ENCODE measurements at places on chromosomes 13 and 19.

GRCh38 chr13:26074706-26075105, 22.9 kb upstream of the SHISA2 start:
- no peak for DNase-seq

DNA sequence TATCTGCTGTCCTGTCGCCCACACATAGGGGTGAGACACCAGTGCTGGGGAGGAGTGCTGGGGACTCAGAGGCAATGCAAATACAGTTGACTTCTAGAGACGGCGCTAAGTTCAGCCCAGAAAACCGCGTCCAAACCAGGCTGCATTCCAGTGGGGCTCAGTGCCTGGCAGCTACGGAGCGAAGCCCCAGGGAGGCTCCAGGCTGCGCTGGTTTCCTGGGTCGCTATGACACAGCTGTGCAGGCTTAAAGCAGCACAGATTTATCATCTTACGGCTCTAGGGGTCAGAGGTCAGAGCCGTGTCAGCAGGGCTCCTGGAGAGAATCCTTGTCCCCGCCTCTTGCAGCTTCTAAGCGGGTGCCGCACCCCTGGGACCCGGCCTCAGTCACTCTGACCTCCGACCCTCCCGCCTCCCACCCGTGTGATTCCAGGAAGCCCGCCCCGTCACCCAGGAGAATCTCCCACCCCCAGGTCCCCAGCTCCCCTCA, 61.6 kb downstream of the ANKRD10 start:
- DNase-seq: no peak

- DNase-seq: no peak
Observed at GRCh38 chr19:30212574-30212973, 159.6 kb upstream of the ZNF536 start.

DNA sequence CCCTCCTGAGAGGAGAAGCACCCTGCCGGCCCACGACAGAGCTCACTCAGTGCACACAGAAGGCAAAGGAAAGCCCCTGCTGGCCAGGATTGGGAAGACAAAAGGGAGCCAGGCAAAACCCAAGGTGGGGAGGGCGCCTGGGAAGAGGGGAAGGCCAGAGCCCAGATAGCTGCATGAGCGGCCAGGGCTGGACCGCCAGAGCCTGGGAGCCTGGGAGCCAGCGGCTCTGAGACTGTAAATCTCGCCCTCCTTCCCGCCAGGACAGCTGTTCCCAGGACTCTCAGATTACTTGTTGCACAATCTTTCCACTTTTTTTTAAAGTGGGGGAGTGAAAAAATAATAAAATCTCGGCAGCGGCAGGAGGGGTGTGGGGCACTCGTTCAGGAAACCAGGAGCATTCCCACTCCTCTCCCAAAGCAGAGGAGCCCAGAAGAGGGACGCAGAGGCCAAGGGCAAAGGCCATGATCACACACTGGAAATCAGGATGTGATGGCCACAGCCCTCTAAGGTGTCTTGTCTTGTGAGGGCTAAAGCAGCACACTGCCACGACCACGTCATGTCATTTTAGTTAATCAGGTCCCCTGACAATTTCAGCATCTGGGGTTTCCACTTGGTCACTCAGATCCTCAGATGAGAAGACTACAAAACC, 19.6 kb upstream of the EPHX3 start:
- DNase-seq: no peak

DNA sequence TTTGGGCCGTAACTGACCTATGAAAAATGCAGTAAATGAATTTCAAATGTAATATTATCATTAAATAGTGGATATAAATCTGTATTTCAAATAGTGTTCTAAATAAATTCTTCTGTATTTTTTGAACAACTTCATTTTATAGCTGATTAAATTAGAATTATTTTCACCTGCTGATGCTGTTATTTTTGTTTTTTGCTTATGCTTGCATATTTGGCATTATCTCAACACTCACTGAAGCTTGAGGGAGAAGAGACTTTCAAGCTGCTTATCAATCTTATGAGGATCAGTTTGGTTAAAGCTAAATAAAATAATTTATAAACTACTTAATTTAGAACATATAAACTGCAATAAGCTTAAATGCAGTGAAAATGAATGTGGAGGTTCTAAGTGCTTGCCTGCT, 251.3 kb upstream of the PCDH9 start:
- no peak for DNase-seq

DNA sequence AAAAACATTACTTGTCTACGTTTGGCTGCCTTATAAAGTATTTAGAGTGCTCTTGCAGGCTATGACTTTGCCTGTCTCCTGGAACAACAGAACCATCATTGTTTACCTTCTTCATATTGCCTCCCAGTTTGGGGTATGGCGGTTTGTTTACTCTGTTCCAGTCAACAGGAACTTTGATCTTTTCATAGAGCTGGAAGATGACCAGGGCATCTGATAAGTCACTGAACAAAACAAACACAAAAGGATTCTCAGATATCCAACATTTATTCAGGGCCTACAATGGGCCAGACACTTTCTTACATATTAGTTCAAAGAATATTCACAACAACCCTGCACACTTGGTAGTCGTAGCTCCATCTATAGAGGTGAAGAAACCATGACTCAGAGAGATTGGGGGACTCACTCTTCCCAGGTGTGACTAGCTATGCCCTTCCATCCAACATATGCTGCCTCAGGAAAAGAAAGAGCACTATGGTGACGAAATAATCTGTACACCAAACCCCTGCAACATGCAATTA, 38.4 kb upstream of the CPB2 start:
- DNase-seq: no peak

GRCh38 chr13:33639626-33640080, 178.3 kb upstream of the RFC3 start:
- peak; percentile 21 for DNase-seq

DNA sequence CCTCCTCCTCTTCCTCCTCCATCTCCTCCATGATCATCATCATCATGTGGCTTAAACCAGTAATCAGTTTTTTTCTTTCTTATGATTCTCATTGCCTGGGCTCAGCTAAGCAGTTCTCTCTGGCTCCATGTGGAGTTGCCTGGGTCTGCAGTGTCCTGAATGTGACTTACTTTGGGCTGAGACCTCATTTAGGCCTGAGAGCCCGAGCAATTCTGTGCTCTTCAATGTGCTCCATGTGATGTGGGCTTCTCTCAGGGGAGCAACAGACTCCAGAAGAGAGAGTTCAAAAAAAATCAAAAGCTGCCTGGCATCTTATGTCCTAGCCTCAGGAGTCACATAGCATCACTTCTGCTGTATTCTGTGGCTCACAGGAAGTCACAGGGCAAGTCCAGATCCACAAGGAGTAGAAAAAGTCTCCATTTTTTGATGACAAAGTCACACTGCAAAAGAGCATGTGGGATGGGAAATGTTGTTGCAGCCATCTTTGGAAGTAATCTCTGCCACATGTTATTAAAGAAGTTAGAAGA, 128.7 kb downstream of the MAB21L1 start:
- DNase-seq: no peak
